ENCODE measurements at places on chromosomes 16 and 17.

DNA sequence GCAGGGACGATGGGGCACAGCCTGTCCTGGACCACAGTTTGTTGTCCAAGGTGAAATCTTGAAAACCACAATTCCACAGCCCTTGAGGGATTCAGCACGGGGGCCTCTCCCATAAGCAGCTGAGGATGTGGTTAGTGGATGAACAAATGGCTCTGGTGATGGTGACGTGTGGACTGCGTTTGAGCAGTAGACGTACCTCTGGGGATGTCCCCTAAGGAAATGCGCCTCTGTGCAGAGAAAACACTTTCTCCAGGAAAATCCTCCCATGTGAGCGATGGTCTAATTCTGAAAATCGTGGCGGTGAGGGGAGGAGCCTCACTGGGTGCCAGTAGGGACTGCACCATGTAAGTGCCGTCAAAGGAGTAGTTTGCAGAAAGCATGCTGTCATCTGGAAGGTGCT lies 2.7 kb upstream of the SEPTIN12 start:
- DNase-seq: no peak

- no peak for DNase-seq
Measured at GRCh38 chr17:56762988-56763387, 70.7 kb downstream of the C17orf67 start.

DNA sequence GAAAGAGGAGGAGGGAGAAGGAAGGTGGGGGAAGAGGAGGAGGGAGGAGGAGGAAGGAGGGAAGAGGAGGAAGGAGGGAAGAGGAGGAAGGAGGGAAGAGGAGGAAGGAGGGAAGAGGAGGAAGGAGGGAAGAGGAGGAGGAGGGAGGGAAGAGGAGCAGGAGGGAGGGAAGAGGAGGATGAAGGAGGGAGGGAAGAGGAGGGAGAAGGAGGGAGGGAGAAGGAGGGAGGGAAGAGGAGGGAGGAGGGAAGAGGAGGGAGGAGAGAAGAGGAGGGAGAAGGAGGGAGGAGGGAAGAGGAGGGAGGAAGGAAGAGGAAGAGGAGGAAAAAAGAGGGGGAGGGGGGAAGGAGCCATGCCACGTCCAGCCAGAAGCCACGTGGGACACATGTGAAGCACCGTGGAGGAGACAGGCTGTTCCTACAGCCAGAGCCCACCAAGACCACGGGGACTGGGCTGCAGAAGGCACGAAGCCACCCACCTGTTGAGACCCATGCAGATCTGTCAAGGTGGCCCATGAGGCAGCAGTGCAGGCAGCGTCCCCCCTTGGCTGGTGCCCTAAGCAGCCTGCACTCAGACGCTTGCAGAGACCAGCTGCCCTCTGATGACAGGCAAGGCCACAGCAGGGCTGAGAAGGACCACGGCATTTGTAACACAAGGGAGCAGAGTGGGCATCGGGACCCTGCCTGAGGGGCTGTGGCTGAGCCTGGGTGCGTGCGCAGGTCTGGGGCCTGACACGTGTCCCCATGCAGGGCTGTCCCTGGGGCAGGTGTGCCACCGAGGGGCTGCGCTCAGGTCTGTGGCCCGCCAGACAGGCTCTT lies 10.3 kb downstream of the NDUFAF8 start:
- no peak for DNase-seq

GRCh38 chr17:50189550-50190292 lies 11.7 kb downstream of the COL1A1 start:
- no peak for DNase-seq

DNA sequence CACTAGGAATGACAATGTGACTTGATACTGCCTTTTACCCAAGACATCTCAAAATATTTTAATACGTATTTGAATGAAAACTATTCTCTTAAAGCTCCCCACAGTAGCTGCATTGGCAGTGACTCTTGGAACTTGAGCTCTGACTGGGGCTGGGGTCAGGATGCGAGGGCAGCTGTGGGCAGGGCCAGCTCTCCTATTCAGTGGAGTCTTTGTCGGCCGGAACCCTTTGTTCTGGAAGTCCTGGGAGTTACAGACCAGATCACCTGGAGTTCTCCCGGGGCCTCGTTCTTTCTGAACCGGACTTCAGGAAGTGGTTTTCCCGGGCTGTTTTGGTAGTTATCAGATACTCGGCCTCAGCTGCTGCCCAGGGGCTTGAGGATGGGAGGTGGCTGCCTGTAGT lies 84.9 kb downstream of the NPIPB11 start:
- no peak for DNase-seq

Data from NCI-H226 (cell line).